ENCODE measurements at places on chromosomes 3 and 15. TPM values are rescaled to one million over a fixed set of nuclear protein-coding genes. Genes with fewer than 3 reads are reported as not detected.

The LOXL1 gene
- total RNA-seq, result 2.9 TPM

The GRM2 gene
- total RNA-seq, result 2.2 TPM

The SNAP23 gene
- 52.6 TPM for total RNA-seq

The PROK2 gene
- 1.5 TPM for total RNA-seq

The HLTF gene
- 5.6 TPM for total RNA-seq

The HOMER2 gene
- 5.8 TPM for total RNA-seq

The SERPINI1 gene
- total RNA-seq, result 2.8 TPM

The PLOD2 gene
- total RNA-seq, result 0.17 TPM

The ADAMTSL3 gene
- not detected for total RNA-seq

The DNAH12 gene
- 0.23 TPM for total RNA-seq

The CRABP1 gene
- not detected for total RNA-seq

The OR5H2 gene
- total RNA-seq, result not detected

The GRIP2 gene
- total RNA-seq, result 0.10 TPM

The KCNMB3 gene
- total RNA-seq, result 0.57 TPM

The GRAMD1C gene
- total RNA-seq, result 0.08 TPM

The TMEM158 gene
- 0.25 TPM for total RNA-seq

The WNT7A gene
- total RNA-seq, result 14.5 TPM

The HES1 gene
- total RNA-seq, result 2.4 TPM

The LRRC3B gene
- not detected for total RNA-seq

The LRRC57 gene
- 23.8 TPM for total RNA-seq

The VPS39 gene
- 84.9 TPM for total RNA-seq

The CPN2 gene
- not detected for total RNA-seq

The NR2F2 gene
- total RNA-seq, result not detected

The ZDHHC23 gene
- 8.3 TPM for total RNA-seq

The IFT57 gene
- 48.4 TPM for total RNA-seq

The GADL1 gene
- total RNA-seq, result not detected

The MOBP gene
- total RNA-seq, result not detected

The ZCWPW2 gene
- not detected for total RNA-seq

The CCPG1 gene
- 28.2 TPM for total RNA-seq

The ONECUT1 gene
- total RNA-seq, result not detected

The GABRB3 gene
- not detected for total RNA-seq

The RPP25 gene
- total RNA-seq, result 0.99 TPM

The LYZL4 gene
- not detected for total RNA-seq

The LINGO1 gene
- not detected for total RNA-seq

The SCN5A gene
- not detected for total RNA-seq

The IRAK2 gene
- total RNA-seq, result 5.0 TPM

The DNASE1L3 gene
- 0.65 TPM for total RNA-seq

The GP5 gene
- total RNA-seq, result 4.0 TPM

The TEX264 gene
- 36.5 TPM for total RNA-seq

The PLSCR2 gene
- total RNA-seq, result not detected

The SCG3 gene
- not detected for total RNA-seq
